NCI-H1694 treated with DMSO at 0.1 percent for 48 hours (cell line): ENCODE measurements at places on chromosomes 4 and X.

DNA sequence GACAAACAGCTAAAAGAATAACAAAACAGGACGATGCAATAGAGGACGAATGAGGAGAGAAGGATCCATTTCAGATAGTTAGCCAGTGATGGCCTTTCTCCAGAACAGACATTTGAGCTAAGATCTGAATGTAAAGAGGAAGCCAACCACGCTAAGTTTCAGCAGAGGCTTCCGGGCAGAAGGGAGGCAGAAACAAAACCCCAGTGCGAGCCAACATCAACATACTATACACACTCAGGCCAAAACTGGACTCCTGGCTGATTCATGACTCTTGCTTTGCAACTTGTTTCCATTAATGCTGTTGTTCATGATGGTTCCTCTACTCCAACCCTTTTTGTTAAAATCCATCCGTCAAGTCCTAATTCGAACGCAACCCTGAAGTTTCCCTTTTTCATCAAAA lies 730.3 kb downstream of the TRIML1 start:
- DNase-seq, result no peak

GRCh38 chr4:74671080-74671698 lies 123.1 kb downstream of the BTC start:
- DNase-seq, result peak; percentile 22

DNA sequence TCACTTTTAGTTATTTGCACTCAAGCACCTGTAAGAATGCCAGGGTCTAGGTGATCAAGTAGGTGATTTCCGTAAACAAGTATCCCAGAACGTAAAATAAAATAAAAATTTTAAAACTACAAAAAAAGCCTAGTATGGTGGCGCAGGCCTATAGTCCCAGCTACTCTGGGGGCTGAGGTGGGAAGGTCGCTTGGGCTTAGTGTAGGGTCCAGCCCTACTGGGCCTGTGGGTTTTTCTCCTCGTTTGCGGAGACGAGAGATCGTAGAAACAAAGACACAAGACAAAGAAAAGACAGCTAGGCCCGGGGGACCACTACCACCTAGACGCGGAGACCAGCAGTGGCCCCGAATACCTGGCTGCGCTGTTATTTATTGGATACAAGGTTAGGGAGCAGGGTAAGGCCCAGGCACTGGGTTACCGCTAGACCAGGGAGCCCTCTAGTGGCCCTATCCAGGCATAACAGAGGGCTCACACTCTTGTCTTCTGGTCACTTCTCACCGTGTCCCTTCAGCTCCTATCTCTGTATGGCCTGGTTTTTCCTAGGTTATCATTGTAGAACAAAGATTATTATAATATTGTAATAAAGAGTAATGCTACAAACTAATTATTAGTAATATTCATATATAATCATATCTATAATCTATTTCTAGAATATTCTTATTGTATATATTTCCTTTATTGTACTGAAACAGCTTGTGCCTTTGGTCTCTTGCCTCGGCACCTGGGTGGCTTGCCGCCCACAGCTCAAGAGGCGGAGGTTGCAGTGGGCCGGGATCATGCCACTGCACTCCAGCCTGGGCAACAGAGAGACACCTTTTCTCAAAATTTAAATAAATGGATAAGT lies 38.4 kb downstream of the SAGE1 start:
- DNase-seq, result peak; percentile 10

DNA sequence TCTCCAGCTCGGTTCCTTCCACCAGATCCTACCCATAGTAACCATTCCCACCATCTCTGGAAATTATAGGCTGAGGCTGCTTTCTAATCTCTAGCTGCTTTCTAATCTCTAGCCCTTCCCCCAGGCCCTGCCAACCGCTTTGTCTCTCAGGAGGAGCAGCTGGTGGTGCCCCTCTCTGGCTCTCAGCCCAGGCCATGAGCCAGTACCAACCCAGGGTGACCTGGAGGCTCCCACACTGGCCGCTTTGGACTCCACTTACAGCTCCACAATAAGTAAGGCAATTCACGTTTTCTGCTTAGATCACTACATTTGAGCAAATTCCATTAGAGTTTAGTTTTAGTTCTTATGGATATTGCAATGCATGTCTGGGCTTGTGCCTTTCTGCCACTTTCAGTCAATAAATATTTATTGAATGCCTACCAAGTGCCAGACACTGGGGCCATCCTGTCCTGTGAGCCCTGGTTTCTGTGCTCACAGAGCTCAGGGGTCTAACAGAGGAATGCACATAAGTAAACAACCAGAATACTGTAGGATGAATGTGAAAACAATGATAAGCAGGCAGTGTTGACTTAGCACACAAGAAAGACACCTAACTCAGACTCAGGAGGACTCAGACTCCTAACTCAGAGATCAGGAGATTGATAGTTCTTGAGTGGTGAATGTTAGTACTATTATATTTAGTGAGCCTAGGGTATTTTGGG lies 38.9 kb downstream of the SMC1A start:
- peak; percentile 29 for DNase-seq

- no peak for DNase-seq
Observed at GRCh38 chr4:156746111-156746510, 225.5 kb downstream of the PDGFC start.

GRCh38 chrX:107880054-107880610 lies 54.5 kb downstream of the MID2 start:
- DNase-seq, result no peak

DNA sequence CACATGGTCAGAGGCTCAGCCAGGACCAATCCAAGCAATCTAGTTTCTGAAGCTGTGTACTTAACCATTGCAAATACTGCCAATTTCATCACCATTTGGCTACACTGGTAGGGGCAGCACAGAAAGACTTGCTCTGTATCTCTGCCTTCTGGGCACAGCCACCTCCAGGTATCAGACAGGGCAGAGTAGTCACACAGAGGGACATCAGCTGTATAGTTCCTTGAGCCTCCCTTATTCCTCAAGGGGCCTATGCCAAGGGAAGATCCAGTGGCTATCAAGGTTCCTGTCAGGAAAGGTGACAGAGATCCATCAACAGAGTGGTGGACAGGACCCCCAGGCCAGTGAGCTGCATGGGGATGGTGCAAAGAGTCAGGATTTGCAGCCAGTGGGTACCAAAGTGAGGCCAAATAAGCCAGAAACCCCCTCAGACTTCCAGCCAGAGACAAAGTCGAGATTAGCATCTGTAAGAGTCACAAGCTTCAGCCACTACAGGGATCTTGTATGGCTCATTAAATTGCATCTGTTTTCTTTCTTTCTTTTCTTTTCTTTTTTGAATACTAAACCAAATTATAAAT lies 381.6 kb upstream of the CPEB2 start:
- DNase-seq, result no peak

DNA sequence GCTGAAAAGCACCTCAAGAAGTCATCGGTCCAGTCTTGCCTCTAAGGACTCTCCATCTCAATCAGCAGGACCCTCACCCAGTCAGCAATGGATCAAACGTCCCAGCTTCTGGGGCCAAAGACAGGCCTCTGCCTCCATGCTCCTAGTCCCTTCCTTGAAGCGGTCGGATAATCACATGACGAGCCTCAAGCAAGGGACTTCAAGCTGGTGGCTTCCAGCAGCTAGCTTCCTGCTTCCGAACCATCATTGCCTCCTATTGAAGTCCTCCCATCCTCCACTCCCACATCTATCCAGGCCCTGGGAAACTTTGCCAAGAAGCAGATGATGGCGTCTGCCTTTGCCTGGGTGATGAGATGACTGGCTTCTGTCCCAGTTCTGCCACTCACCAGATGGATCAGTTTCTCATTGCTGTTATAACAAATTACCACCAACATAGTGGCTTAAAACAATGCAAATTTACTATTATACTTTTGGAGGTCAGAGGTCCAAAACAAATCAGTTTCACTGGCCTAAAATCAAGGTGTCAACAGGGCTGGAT lies 135.2 kb upstream of the MAMLD1 start:
- DNase-seq, result peak; percentile 17

GRCh38 chr4:1873776-1874175 lies 2.6 kb downstream of the NSD2 start:
- no peak for DNase-seq

- DNase-seq, result no peak
Observed at GRCh38 chrX:118948270-118948669, 26.1 kb upstream of the LONRF3 start.

GRCh38 chrX:25131055-25131454 lies 115.3 kb upstream of the ARX start:
- DNase-seq, result no peak
